ENCODE measurements at places on chromosomes 3 and 15.

GRCh38 chr15:90456236-90456635 lies 68.2 kb downstream of the IQGAP1 start:
- DNase-seq = no peak

- DNase-seq = peak; percentile 7
Measured at GRCh38 chr15:78006567-78007205, 70.8 kb downstream of the TBC1D2B start.

GRCh38 chr15:42502477-42502876 lies 7.0 kb downstream of the SNAP23 start:
- no peak for DNase-seq

DNA sequence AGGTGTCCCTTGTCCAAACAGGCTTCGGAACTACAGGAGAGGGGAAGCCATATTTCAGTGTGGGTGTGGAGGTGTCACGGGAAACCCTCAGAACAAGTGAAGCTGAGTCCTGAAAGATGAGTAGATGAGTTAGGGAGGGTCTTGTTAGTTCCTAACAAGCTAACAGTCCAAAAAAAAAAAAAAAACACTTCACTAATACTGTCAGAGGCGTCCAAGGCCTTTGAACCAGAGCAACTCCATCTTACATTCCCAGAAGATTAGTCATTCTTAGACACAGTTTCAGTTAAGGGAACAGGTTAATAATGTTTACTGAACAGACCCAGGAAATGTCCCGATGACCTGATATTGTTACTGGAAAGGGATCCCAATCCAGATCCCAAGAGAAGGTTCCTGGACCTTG lies 7.0 kb upstream of the ATP8B4 start:
- no peak for DNase-seq

DNA sequence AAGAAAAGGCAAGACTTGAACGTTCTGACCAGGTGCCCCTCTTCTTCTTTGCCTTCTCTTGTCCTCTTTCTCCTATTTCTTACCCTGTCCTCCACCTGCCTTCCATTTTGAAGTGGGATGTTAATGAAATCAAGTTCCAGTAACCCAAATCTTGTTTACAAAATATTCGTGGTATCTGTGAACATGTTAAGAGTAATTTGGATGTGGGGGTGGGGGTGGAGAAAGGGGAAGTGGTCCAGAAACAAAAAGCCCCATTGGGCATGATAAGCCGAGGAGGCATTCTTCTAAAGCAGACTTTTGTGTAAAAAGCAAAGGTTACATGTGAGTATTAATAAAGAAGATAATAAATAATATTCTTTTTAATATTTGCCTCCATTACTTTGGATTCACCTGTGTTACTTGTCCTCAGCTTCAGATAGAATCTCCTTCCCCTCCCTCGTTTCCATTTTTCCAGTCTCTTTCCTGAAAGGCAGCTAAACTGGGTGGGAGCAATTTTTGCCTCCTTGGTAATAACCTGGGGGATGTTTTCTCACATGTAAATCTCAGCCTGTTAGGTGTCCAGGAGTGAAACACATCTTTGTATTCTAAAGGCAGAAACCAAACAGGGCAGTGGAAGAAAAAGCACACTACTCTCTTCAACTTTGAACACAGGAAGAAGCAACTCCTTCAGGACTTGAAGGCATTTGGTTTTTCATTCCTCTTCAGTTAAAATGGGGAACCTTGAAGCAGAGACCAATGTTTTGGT lies 3.2 kb downstream of the CHST2 start:
- DNase-seq = no peak

DNA sequence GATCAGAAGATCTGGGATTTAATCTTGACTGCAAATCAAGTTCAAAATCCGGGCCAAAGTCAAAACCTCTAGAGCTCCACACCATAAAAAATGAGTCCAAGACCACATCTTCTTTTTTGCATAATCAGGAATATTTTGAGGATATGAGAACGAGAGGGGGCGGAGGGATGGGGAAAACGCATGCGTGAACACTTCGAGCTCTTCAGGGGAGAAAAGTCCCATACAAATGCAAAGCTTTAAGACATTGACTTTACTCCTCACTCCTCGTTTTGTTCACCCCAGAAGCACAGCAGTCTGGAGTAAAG lies 68.2 kb downstream of the SUMF1 start:
- DNase-seq = no peak

- no peak for DNase-seq
Measured at GRCh38 chr3:154137036-154137435, 15.8 kb downstream of the ARHGEF26 start.

GRCh38 chr3:172717493-172718088 lies 6.7 kb upstream of the NCEH1 start:
- DNase-seq = no peak

Data from NCI-H446 treated with DMSO at 0.1 percent for 48 hours (cell line).